ENCODE measurements at places on chromosomes 12 and 14.
A peak's percentile ranks its signal among the peaks of the same experiment; 100 is the strongest.

DNA sequence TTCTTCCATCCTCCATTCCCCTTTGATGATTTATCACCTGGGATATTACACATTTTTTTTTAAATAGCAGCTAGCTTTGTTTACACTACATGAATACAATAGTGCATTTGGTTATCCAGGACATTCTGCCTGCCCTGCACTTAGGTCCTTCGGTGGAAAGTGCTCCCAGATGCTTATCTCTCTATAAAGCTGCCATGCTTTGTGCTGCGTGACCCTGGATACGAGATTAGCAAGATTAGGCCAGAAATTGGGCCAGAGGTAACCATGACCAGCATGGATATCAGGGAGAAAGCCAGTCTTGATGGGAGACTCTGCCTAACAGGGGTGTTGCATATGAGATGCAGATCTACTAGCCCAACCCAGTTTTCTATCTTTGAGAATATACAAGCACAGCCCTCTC lies 12.1 kb upstream of the KRT83 start:
- no peak for DNase-seq

- DNase-seq = no peak
Observed at GRCh38 chr14:96905065-96905464, 107.9 kb downstream of the VRK1 start.

DNA sequence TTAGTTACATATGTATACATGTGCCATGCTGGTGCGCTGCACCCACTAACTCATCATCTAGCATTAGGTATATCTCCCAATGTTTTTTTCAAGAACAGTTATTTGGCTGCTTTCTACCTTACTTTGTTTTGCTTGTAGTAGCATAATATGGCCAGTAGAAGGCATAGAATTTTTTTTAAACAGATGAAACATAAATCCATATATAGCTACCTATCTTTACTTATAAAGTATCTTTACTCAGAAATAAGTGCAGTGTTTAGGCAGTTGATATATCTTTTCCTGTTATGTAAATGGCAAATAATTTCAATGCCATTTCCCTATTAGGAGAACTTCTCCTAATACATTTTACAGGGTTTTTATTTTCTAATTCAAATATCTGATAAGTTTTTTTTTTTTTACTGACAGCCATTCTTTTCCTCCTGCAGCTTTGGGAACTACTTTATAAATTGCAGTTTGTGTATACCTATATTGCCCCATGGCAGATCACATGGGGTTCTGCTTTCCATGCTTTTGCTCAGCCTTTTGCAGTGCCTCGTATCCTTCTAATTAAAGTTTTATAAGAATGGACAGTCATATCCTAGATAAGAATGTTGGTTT lies 143.1 kb downstream of the PCNX1 start:
- DNase-seq = peak; percentile 26

- DNase-seq = no peak
Observed at GRCh38 chr12:108442067-108442466, 73.0 kb upstream of the FICD start.

- DNase-seq = no peak
Observed at GRCh38 chr14:26128931-26129671, 468.7 kb downstream of the NOVA1 start.

GRCh38 chr12:104749545-104749944 lies 208.5 kb downstream of the SLC41A2 start:
- no peak for DNase-seq

DNA sequence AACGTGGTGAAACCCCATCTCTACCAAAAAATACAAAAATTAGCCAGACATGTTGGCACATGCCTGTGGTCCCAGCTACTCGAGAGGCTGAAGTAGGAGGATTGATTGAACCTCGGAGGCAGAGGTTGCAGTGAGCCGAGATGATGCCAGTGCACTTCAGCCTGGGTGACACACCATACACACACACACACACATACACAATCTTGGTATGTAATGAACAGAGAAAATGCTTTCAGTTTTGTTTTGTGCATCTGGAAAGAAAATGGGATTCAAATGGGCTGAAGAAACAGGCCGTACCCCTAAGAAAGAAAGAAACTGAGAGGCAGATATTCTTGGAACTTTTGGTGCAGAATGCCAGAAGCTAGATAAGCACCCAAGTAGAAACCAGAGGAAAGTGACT lies 107.2 kb downstream of the PDE3A start:
- no peak for DNase-seq

GRCh38 chr14:62957562-62957961 lies 87.7 kb downstream of the KCNH5 start:
- DNase-seq = no peak

DNA sequence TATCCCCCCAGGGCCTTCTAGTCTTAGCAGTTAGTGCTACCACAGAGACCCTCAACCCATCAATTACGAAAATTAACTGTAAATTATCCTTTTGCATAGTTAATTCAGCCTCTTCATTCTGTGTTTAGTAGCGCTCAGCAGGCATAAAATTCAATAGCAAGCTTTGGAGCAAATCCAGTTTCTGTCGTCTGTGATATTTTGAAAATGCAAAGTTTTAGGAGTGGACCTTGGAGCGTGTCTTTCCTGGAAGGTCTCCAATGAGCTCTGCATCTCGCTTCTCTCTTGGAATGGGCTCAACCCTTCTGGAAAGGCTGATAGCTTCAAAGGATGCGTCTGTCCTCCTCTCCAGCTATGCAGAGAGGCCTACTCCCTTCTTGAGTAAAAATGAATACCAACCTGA lies 222.9 kb downstream of the SLC15A4 start:
- DNase-seq = no peak

DNA sequence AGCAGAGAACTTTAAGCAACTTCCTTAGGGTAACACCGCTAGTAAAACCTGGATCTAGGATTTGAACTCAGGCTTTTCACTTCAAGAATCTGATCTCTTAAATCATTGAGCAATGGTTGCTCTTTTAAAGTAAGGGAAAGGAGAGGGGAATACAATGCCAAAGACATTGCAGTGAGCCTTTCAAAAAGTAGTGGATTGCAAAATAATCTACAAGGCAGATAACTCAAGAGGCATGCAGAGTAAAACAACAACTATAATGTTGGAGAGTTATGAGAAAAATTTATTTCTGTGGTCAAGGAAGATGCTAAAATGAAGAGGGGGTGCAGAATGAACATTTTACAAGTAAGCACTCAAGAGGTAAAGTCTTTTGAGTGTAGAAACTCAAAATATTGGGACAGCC lies 432.6 kb downstream of the C12orf50 start:
- no peak for DNase-seq

Measured in CD4-positive, alpha-beta T cell treated with Interleukin-10 for 1 hour (primary cell).